ENCODE measurements at places on chromosomes 7 and 10.

GRCh38 chr7:20013536-20013935 lies 203.6 kb downstream of the MACC1 start:
- no peak for DNase-seq

GRCh38 chr10:19412531-19412930 lies 363.9 kb downstream of the MALRD1 start:
- DNase-seq = peak; percentile 11

DNA sequence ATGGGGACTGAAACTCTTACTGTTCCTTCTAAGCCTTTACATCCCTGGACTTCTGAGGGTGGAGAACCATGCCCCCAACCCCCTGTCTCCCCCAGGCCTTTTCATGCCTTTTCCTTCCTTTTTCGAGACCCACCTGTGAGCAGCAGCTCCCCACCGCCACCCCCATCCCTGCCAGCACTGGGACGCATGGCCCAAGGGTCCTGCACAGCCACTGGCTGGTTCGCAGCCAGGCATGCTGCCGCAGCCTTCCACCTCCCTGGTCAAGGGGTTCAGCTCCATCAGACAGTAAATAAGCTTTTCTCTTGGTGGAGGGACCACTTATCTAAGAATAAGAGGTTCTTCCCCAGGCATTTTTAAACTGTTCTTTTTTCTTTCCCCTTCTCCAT lies 584.4 kb downstream of the GRM8 start:
- no peak for DNase-seq

GRCh38 chr7:157831143-157831905 lies 494.5 kb downstream of the DNAJB6 start:
- DNase-seq = no peak

DNA sequence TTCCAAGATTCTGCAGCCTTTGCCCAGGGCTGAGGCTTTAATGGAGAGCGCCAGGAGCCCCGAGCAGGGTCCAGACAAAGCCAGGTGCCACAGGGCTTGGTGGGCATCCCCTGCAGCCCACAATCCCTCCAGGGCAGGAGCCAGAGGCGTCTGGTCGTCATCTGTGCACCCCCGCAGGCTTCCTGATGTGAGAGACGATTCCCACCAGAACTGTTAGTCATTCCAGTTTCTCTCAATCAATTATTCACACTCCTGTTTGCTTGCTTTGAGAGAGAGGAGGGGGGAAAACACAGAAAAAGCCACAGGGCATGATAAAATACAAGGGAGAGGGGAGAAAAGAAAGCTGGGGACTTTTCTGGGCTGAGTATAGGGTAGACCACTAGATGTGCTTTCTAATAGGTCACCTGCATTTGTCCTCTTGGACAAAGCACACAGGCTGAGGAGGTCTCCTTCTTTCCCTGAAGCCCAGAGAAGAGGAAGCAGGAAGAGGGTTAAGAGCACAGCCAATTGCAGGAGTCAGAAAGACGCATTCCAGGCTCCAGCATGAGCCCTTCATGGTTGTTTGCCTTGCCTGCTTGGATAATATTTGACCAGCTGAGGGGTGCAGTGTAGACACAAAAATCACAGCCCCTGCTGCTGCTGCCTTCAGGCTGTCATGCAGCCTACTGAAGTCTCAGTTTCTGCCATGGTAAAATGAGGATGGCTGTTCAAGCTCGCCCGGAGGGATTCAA lies 194.4 kb downstream of the PLXNA4 start:
- no peak for DNase-seq

DNA sequence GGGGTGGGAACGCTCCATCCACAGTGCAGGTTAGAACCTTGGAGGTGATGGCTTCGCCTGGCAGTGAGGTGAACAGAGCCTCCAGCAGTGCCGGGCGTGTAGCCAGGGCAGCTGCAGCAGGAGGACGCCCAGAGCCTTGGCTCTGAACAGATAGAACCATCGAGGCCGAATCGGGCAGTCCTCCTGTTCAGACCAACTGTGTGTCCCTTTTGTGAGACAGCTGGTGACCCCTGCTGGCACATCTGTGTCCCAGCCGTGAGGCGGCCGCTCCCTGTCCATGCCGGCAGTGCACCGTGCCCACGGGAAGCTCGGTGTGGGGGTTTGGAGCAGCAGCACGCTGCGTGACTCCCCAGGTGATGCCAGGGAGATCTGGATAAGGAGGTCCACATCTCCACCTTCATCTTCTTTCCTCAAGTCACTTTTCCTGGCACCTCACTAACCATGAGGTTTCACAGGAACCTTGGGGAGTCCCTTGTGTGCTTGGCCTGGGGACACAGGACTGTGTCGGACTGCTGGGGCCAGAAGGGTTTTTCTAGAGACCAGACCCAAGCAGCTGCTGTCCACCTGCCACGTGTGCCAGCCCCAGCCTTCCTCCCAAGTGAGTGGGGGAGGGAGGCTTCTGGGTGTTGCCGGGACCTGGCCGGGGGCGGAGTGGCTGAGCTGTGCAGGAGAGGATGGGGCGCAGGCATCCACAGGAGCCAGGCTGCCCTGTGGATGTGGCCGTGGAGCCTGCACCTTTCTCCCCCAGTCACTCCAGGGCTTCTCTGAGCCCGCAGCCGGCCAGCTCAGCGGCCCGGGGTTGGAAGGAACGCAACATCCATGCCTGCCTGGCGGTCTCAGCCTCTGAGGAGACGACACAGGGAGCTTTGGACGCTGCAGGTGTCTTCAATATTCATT lies 69.4 kb downstream of the DNAJB6 start:
- DNase-seq = no peak

- DNase-seq = no peak
These were observed 179.2 kb downstream of the RELN start for GRCh38 chr7:103810112-103810744.

DNA sequence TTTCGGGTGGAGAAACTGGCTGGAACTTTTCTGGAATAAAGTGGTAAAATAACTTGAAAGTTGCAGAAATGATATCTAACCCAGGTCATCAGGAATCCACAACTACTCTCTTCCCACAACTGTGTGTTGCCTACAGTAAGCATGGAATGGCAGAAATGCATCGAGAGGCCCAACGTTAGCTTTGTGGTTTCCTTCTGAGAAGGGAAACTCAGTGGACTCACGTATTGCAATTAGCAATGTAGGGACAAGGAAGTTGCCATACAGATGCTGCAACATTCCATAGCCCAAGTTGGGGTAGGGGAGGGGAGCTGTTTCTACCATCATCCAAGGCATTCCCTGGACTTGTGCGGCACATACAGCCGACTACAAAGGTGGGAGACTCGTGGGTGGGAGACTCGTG lies 1.9 kb downstream of the PON1 start:
- DNase-seq = no peak

DNA sequence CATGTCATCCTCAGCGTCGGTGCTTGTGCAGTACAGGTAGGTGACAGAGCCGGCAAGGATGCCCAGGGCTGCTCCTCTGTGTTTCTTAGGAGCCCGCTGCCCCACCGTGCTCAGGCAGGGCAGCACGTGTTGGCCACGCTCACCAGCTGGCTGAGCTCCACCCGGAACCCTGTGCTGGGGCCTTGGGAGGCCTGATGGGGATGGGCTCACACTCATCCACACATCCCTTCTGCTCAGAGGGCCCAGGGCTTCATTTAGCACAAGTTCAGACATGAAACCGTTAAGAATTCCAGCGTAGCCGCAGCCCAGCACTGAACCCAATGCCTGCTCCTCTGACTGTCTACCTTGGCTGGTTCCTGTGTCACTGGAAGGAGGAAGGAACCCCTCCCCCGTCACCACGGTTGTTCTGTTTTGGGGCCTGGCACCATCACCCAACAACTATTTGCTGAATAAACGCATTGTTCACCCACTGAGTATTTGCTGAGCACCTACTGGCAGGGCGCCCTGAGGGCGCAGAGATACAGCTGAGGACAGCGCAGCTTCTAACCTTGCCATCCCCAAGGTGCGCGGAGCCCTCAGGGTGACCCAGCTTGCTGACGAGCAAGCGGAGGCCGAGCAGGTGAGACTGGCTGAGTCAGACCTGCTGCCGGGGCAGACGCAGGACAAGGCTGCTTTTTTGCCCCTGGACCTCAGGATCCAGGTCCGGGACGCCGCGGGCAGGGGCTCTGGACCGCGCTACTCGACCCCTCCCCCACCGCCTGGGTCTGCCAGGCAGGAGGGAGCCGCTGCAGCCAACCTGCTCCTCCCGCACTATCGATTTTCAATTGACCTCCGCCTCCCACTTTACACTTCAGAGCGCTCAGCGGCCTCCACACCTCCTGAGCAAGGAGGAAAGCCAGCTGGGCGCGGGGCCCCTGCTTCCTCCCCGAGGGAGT lies 50.6 kb upstream of the RET start:
- peak; percentile 79 for DNase-seq

- no peak for DNase-seq
These were observed 17.7 kb upstream of the OPALIN start for GRCh38 chr10:96376483-96376882.

DNA sequence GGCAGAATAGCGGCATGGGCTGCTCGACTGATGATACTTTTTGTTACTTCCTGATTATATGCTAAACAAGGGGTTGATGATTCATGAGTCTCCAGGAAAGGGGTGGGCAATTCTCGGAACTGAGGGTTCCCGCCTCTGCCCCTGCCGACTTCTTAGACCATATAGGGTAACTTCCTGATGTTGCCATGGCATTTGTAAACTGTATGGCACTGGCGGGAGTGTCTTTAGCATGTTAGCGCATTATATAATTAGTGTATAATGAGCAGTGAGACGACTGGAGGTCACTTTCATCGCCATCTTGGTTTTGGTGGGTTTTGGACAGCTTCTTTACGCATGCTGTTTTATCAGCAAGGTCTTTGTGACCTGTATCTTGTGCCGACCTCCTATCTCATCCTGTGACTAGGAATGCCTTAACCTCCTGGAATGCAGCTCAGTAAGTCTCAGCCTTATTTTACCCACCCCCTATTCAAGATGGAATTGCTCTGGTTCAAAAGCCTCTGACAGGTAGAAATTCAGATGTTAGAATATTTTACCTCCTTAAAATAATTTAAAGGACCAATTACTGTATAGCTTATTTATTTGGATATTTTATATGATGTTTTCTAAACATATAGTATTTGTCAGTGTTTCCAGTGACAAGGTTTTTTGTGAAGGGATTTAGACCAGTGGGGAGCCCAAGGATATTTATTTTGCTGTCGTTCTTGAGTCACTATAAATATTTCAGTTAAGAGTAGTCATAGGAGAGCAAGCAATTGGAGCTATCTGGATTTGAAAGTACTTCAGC lies 90.1 kb upstream of the PIK3CG start:
- peak; percentile 59 for DNase-seq

DNA sequence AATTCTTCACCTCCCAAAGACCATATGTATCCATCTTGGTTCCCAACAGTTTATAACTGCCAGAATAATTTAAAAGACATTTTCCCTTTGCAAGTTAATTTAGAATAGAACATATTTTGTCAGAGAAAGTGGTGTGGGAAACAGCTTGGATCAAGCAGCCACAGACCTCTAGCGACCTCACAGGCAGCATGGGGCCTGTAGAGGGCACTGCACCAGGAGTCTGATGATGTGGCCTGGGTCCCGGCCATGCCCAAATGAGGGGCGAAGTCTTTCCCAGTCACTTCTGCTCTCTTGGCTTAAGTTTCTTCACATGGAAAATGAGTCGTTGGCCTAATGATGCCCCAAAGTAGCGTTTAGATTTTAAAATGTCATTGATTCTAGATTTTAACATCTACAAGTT lies 243.2 kb downstream of the SDK1 start:
- DNase-seq = no peak

GRCh38 chr10:98577168-98577567 lies 130.4 kb upstream of the HPS1 start:
- DNase-seq = no peak

- DNase-seq = no peak
These were observed 23.4 kb upstream of the DMTF1 start for GRCh38 chr7:87128861-87129267.

GRCh38 chr10:9305018-9305655 lies 1250.6 kb downstream of the GATA3 start:
- DNase-seq = no peak

- no peak for DNase-seq
These were observed 3.3 kb downstream of the IMMP2L start for GRCh38 chr7:111558991-111559390.

DNA sequence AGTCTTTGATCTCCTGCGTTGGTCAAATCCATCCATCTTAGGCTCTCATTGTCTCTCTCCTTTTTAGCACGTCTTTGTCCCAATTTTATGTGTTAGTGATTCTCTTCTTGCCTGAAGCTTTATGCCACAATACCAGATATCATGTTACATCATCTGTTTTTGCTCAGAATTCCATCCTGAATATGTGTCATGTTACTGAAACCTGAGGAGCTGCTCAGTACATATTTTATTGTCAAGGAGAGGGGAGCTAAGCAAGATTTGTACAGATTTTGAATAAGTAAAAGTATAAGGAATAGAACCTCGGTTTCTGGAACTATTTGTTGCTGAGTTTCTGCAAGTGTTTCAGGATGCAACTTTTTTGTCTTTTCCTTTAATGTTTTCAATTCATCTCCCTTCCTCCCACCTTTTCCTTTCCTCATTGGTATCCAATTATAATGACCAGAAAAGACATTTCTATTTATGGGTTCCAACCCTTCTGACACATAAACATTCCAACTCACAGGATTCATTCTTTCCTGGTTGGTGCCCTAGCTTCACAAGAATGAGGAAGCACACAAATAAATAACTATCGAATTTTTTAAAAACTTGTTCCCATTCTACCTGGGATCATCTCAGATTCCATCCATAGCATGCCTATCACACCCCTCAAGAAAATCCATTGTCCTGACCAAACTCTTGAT lies 291.8 kb downstream of the CRPPA start:
- peak; percentile 33 for DNase-seq

DNA sequence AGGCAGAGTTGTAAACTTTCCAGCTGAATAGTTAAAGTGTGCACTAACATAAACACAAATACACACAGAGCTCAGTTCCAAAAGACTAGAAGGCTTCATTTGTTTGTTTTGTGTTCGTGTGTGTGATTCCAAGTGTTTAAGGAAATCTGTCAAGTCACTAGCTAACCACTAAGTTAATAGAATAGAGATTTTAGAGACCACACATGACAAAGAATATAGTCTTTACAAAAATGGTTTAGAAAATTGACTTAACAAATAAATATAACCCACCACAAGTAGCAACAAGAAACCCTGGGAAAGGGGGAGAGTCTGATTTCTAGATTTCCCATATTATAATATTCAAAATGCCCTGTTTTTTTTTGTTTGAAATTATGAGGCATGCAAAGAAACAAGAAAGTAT lies 209.4 kb downstream of the FZD1 start:
- no peak for DNase-seq
